ENCODE measurements at places on chromosomes 5 and 9.

DNA sequence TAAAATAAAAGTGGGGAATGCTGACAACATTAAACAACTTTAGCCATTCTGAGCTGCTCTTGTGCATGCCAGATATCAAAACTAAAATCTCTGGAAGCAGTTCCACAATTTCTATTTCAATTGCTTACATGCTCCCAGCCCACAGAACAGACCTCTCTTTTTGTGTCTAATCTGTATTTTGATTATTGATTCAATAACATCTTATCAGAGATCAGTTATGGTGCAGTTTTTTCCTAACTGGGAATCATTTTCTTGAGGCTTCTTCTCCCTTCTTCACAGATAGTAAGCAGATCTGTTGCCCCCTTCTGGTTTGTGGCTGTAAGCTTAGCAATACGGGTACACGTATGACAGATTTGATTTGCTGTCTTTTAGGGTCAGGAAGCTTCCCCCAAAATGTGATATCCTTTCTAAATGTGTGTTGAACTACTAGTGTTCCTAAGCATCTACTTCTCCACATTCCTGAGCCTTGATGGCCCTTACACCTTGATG is 39.4 kb downstream of the MRPS27 start:
- no peak for DNase-seq

DNA sequence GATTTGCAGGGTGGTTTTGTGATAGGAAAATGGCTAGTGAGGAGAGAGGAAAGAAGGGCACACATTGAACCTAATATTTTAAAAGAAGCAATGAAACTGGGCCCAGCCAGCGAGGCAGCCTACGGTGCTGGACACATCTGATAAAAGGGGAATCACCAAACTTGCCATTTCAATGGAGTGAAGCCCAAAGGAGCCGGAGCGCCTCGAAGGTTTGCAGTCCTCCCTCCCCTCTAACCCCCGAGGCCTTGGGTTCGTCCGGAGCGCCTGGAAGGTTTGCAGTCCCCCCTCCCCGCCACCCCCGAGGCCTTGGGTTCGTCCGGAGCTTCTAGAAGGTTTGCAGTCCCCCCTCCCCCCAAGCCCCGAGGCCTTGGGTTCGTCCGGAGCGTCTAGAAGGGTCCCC is 132.6 kb downstream of the TENT4A start:
- no peak for DNase-seq

DNA sequence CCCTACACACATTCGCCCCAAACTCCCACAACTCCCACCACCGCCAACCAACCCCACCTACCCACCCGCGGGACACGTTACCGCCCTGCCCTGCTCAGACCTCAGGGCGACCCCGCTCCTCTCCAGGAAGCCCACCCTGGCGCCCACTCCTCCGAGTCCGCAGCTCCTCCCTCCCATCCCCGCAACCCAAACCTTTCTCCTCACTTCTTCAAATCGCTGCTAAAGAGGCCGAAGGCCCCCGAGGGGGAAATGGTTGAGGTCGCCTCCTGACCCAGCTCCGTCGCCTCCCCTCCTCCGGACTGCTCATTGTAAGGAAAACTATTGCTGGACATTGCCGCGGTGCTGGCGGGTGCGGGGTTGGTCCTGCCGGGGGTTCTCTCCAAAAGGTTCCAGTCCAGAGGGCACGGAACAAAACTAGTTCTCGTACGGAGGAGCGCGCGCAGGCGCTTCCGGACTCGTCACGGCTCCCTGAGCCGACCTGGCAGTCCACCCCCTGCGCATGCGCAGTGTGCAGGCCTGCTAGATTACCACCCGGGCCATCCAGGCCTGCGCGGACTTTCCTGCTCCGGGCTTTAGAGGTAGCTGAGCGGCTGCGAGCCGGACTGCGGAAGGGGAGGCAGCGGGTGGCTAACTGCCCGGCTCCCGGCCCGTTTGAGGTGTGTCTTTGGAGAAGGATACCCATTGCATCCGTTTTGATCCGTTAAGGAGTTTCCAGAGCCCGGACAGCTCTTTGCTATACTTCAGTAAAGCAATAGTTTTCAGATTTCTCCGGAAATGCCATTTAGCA is at the start of gene AP3B1:
Gene AP3B1, minus strand, starts transcription at position 451 of the 787 bp plus-strand sequence. Its CDS starts 119 bp downstream, at position 332.
- peak; percentile 93 for DNase-seq

GRCh38 chr5:109350537-109351270 is 59.1 kb downstream of the PJA2 start:
- peak; percentile 11 for DNase-seq

DNA sequence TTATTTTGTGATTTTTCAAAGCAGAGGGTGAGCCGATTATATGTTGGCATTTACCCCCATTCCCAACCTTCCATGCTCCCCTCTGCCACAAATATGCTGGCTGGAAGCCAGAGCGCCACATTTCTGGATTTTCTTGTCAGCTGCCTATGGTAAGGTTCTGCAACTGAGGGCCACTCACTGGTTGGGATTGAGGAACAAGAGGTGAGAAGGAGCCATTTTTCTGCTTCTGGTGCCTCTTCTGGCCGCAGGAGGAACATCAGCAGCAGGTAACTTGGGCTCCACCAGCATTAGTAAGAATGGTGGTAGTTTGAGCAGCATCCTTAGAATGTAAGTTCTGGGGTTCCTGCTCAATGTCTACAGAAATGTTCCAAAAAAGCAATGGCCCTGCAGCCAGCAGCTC is 159.5 kb upstream of the MAST4 start:
- DNase-seq, result no peak

DNA sequence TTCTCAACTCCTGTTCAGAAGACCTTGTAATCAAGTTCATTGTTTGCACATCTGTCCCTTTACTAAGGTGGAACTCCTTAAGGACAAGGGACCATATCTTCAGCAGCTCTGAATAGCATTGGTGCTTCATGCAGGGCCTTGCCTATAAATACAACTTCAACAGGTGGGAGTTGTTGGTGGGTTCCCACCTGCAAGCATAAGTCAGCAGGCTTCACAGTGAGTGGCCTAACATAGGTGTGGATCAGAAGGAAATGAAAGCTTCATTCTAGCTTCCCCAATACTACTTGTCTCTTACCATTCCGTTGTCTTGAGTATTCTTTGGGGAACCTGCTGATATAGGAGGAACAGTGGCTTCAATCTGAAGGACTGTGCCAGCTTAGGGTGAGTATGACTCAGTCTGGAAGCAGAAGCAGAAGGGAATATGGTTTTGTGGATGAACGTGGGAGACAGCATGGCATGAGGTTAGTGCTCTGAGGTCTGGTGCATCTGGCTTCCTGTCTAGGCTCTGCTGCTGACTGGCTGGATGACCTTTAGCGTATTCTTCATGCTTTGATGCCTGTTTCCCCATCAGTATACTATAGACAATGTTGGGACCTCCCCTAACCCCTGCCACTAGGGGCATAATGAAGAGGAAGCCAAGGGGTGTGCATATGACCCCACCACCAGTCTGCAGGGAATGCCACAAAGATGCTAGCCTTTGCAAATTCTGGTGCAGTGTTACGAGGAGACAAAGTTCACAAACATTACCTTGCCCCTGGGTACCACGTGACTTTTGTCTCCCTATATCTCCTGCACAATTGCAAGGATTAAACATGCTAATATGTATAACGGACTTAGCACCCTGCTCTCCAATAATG is 192.3 kb downstream of the PALM2AKAP2 start:
- DNase-seq, result no peak

DNA sequence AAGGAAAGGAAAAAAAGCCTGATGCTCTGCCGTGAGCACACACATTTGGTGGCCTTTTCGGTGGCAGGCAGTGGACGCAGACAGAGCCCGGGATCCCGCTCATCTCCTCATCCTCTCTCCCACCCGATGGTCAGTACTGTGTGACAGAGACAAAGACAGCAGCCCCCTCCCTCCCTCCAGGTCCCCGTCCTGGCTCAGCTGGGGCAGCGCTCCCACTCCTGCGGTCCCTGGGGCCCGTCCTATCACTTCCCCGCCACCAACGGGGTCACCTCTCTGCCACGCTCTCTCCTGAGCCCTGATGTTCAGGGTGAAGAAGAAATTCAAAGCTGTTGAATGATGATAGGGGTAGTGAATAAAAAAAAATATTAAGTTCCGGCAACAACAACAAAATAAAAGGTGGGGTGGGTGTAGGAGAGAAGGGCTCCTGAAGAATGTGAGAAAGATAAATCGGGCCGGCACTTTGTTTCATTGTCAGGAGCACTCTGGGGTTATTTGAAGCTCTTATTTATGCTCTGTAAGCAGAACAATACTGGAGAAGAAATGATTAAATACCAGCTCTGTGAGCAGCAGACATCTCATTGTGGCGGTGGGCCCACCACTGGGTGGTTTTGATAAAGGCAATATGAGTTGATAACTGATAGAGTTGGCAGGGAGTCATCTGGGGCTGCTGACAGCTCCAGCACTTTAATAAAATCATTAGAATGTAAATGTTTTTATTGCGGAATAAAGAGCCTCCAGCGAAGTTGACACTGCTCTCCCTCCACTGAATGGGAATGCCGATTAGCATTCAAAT is 417.7 kb downstream of the IRX1 start:
- no peak for DNase-seq

DNA sequence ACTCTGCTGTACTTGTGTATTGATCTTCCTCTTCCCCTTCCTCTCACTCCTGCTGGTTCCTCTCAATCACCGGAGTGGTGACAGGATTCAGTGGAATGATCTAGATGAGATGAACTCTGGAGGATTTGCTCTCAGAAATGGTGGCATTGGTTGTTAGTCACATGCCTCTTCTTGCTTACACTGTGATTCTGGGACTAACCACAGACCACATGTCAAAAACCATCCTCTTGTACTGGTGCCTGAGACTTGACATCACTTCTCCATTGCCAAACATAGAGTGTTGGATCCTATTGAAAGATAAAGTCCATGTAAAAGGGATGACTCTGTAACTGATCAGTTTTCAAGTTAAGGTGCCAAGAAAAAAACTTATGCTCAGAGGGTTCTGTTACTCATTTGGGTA is 506.5 kb downstream of the DMAC1 start:
- no peak for DNase-seq

- DNase-seq, result no peak
Measured at GRCh38 chr9:32395510-32396216, 11.2 kb downstream of the ACO1 start.

GRCh38 chr5:42912184-42912798 is 100.6 kb upstream of the SELENOP start:
- no peak for DNase-seq

GRCh38 chr5:113531481-113532159 is 18.1 kb downstream of the YTHDC2 start:
- DNase-seq, result no peak

- DNase-seq, result no peak
Measured at GRCh38 chr5:124206540-124206939, 539.9 kb downstream of the ZNF608 start.

DNA sequence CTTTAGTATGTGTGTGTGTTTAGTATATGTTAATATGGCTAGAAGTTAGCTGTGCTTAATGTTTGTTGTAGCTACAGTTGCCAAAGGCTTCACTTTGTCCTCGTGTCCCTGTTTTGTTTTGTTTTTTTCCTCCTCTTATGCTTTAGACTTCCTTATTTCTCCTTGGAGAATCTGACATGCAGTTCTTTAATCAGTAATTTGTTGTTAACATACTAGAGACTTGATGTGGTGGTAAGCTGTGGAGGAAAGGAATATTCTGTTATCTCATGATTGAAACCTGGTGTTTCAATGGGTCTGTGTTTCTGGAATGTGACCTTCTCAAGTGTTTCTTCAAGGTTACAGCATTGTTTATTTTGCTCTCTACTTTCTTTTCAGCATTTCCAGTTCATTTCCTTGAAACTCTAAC is 515.6 kb upstream of the ST8SIA4 start:
- no peak for DNase-seq

DNA sequence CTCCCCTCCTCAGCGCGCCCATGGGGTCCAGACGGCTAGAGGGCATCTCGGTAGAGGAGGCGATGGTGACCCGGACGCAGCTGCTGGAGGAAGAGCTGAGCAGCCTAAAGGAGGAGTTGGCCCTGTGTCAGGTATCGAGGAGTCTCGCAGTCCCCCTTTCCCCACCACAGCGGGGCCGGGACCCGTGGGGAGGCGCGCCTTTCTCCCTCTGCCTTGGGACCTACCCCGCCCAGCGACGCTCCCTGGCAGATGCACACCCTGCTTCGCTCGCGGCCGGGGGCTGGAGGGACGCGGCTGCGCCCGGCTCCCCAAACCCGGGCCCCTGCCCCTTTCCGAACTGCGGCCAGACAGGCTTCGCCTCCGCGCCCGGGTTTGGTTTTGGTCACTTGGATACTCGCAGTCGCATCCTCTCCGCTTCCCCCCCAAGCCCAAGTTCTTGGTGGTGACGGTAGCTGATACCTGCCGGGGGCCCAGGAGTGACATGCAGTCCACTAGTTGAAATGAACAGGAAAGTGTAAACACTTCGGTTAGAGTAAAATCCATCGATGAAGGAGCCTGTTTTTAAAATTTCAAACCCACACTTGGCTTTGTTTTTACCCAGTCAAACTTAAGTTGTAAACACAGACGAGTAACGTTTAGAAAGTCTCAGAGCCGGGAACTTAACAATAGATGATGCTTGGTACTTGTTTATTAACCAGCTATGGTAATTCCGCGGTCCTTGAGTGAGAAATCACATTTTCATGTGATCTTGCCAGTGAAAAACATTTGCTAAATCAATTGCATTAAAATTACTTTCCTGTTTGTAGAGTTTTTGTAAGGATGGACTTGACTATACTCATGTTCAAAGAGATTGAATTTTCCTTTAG is 688 bp downstream of the CNTLN start:
- DNase-seq, result peak; percentile 2

- no peak for DNase-seq
Measured at GRCh38 chr9:14741369-14741768, 18.8 kb upstream of the CER1 start.

- no peak for DNase-seq
Measured at GRCh38 chr9:23850242-23850689, 24.2 kb upstream of the ELAVL2 start.

DNA sequence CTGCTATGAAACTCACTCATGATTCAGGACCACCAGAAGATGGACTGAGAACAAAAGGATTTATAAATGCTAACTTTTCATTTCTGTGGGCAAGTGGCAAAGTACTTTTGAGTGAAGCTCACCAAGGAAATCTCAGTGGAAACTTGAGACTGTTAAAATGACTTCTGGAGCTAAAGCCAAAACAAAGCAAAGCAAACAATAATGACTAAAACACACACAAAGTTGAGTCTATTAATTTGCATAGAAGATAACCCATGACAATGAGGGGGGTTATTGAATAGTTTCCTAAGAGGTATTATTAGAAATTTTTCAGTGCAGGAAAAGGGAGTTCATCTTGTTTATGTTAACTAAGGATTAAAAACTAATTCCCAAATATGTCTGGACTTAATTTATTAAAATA is 612.8 kb upstream of the FAM174A start:
- DNase-seq, result no peak
